ENCODE measurements at places on chromosomes 1 and 21.

GRCh38 chr1:192860478-192861185 is 51.8 kb downstream of the RGS2 start:
- H3K27me3 ChIP-seq = no peaks in the 10 kb centered on the region
- H3K4me3 ChIP-seq = no peak overlapping the region
- DNase-seq = no peak
- H3K27ac ChIP-seq = no peak overlapping the region

GRCh38 chr1:70034403-70034802 is 171.0 kb downstream of the LRRC40 start:
- H3K27ac ChIP-seq = no peak overlapping the region
- no peak for DNase-seq
- no peaks in the 10 kb centered on the region for H3K36me3 ChIP-seq
- H3K4me3 ChIP-seq = no peak overlapping the region
- H3K4me1 ChIP-seq = no peaks in the 10 kb centered on the region
- no peaks in the 10 kb centered on the region for H3K27me3 ChIP-seq

DNA sequence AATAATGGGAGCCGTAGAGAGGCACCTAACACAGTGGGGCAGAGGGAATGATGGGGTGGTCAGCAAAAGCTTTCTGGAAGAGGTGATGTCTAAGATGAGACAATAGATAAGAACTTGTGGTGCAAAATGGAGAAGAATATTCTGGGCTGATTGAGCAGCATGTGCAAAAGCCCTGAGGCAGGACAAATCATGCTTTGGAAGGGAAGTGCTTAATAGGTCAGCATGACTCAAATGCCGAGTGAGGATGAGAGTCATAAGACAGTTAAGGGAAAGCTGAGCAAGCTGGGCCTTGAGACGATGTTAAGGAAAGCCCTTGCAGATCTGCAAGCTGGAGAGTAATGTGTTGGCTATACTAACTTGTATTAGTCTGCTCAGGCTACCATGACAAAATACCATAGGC is 37.3 kb upstream of the ASB17 start:
- H3K27ac ChIP-seq = no peak overlapping the region
- no peaks in the 10 kb centered on the region for H3K36me3 ChIP-seq

DNA sequence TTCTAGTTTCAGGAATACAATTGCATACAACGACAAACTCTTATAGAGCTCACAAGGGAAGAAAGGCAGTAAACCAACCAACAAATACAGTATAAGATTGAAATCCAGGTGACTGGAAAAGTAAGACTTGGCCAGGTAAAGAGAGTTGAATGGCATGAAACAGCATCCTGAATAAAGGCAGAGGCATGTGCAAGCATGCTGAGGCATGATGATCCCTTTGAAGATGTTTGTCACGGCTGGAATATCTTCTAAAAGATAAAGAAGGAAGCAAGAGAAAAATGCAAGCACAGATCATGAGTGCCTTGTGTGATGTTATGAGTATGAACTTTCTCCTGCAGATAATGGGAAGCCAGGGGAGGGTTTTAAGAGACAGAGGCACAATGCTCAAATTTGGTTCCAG is 83.3 kb upstream of the SPATA6 start:
- no peak overlapping the region for H3K4me3 ChIP-seq
- DNase-seq = no peak
- no peaks in the 10 kb centered on the region for H3K27me3 ChIP-seq
- no peak overlapping the region for H3K27ac ChIP-seq

- H3K27ac ChIP-seq = no peak overlapping the region
- H3K4me3 ChIP-seq = no peak overlapping the region
- no peaks in the 10 kb centered on the region for H3K36me3 ChIP-seq
- no peaks in the 10 kb centered on the region for H3K27me3 ChIP-seq
- H3K4me1 ChIP-seq = peaks cover 13% of the 10 kb centered on the region
Observed at GRCh38 chr1:10866321-10867093, 70.1 kb upstream of the CASZ1 start.

- no peaks in the 10 kb centered on the region for H3K27me3 ChIP-seq
- H3K4me3 ChIP-seq = no peak overlapping the region
- no peaks in the 10 kb centered on the region for H3K4me1 ChIP-seq
- no peak overlapping the region for H3K27ac ChIP-seq
- no peak for DNase-seq
Observed at GRCh38 chr1:18041102-18041501, 66.5 kb upstream of the IGSF21 start.

GRCh38 chr1:232555494-232556210 is 74.3 kb downstream of the SIPA1L2 start:
- no peaks in the 10 kb centered on the region for H3K27me3 ChIP-seq
- H3K4me3 ChIP-seq = no peak overlapping the region
- DNase-seq = no peak
- no peaks in the 10 kb centered on the region for H3K4me1 ChIP-seq
- no peak overlapping the region for H3K27ac ChIP-seq
